ENCODE measurements at places on chromosomes 1 and 21.

- no peak for DNase-seq
Measured at GRCh38 chr1:77179632-77180031, 39.6 kb downstream of the PIGK start.

DNA sequence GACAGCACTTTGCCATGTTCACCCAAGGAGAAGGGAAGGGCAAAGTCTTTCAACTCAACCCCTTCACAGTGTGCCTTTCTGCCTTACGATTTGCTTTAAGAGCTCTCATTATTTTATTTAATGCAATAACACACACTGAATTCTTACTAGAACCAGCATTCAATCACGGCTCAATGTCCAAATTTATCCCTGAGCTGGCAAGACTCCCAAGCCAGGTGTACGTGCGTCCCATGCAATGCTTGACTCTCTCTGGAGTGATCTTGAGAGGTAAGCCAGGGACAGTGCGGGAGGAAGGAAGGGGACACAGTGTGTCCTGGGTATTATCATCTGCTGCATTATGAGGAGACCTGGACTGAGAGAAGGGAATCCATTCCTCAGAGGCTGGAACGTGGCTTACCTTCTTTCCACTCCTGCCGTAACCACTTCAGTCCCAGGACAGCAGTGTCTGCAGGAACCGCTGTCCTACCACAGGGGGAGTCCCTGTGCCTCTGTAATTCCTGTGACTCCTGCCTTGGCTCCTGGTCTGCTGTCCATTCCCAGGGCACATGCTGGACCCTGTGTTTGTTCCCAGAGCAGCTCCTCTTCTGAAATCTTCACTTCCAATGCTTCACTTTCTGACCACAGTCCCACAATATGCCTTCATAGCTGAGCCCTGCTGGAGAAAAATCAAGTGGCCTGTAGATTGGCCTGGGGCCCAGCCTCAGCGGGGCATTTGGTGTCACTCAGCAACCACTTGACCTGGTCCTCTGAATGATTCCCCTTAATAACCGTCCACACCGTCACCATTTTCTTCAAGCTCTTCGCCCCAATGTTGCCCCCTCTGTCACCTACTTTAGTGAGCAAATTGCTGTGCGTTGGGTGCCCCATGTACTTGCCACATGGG is 28.6 kb upstream of the STUM start:
- no peak for DNase-seq

DNA sequence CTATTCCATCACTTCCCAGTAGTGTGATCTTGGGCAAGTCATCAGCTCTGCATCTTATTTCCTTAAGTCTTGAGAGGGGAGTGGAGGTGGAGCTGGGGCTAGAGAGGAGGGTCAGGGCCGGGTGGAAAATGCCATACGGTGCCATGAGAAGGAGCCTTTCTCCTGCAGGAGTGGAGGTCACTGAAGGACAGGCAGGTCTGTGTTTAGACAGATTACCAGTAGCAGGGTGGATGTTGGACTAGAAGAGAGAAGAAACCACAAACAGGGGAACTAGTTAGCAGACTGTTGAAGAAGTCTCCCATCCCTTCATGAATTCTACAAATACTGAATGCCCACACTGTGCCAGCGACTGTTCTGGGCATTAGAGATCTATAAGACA is 13.9 kb upstream of the CPT2 start:
- DNase-seq, result no peak

DNA sequence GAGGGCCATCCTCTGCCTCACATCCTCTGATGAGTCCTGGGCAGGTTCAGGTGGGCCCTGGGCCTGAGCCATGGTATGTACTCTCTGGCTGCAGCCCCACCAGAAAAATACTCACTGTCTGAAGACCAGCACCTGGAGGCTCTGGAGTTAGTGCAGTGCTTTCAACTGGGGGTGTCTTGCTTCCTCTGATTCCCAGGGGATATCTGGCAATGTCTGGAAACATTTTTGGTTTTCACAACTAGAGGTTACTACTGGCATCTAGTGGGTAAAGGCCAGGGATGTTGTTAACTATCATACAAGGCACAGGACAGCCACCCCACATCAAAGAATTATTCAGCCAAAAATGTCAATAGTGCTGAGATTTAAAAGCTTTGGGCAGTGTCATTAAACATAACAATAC is 152.7 kb downstream of the HIVEP3 start:
- DNase-seq, result no peak

GRCh38 chr21:37967036-37967435 is 50.8 kb upstream of the KCNJ6 start:
- no peak for DNase-seq

DNA sequence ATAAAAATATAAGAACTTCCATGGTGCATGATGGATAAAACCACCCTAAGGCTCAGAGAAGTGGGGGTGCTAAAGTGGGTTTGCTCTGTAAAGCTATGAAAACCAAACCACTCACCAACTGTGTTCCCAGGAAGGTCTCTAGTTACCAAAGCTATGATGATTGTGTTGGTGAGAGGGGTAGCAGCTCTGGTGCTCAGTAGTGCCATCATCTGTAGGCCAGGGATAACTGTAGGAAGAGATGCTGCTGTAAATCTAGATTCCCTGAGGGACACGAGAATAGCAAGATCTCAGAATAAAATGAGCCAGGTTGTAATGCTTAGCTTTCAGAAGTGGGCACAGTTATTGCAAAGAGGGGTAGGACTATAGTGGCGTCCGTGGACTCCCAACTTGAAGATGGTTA is 124.5 kb downstream of the GREM2 start:
- DNase-seq, result no peak

- no peak for DNase-seq
Measured at GRCh38 chr1:111756124-111756513, 418 bp downstream of the DDX20 start.

DNA sequence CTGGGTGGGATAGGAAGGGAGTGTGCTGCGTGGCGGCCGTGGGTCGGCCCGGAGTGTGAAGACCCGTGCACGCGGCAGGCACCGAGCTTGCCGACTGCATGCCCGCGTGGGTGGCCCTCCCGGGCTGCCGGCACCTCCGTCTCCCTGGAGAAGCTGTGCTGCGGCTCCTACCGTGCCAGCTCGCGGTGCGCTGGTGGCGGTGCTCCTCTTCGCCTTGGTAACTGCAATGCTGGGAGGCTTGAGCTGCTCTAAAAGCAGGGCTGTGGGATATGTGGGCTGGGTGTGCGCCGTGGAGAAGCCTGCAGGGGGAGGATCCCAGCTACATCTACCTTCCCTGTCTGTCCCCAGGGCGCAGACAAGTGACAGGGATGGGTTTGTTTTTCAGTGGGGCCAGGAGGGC is 2.4 kb downstream of the GABRD start:
- DNase-seq, result no peak

- DNase-seq, result no peak
Measured at GRCh38 chr1:228830185-228830953, 95.1 kb downstream of the RHOU start.

DNA sequence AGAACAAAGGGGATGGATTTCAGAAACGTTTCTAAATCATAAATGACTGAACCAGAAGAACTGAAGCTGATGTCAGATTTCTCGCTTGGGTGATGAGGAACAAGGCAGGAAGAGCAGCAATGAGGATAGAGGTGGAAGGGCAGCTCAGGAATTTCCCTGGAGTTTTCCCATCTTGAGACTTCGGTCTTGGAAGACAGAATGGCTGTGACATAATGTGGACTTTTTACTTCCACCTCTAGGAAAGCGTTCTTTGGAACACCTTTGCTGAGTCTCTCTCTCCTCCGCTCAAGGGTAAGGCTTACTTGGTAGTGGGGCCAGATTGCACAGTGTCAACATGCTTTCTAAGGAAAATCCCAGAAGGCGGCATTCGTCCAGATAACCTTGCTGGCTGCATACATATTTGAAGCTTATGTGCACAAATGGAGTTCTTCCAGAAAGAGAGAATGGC is 36.6 kb downstream of the DEGS1 start:
- DNase-seq, result no peak
